ENCODE measurements at places on chromosomes 1 and 21.

- ATAC-seq: no peak
Measured at GRCh38 chr1:161483361-161483760, 21.9 kb upstream of the FCGR2A start.

DNA sequence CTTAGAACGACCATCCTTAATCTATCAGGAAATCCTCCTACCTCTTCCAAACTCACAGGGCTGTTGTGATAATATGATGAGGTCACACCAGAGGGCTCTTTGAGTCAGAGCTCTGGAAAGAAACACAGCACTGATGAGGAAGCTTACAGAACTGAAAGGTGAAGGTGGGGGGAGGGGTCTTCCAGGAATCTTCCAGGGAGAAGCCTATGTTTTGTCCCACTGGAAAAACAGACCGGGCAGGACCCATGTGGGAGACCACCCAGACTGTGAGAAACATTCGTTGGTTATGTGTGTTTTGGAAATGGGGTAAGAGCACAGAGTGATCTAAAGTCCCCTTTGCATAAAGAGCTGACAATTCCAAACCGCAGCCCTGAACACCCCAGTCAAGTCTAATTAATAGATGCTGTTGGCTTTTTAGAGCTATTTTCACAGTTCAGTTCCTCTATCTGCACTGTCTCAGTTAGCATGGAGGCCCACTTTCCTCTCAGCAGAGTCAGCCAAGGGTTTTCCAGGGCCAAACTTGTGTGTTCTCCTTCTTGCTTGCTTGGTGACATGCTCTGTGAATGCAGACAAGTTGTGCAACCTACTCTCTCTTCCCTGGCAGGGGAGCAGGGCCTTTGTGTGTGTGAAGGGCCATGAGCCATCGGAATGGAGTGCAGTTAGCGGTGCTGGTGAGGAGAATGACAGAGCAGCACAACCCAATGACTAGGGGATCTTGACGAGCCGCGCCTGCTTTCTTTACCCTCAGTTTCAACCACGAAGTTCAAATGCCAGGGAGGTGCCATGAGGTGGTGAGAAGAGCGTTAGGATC is 12.3 kb downstream of the PHLDA3 start:
- ATAC-seq: peak; percentile 69

- ATAC-seq: no peak
Measured at GRCh38 chr1:11026903-11027302, 14.4 kb downstream of the TARDBP start.

- no peak for ATAC-seq
Measured at GRCh38 chr1:8551057-8551456, 233.1 kb downstream of the SLC45A1 start.

DNA sequence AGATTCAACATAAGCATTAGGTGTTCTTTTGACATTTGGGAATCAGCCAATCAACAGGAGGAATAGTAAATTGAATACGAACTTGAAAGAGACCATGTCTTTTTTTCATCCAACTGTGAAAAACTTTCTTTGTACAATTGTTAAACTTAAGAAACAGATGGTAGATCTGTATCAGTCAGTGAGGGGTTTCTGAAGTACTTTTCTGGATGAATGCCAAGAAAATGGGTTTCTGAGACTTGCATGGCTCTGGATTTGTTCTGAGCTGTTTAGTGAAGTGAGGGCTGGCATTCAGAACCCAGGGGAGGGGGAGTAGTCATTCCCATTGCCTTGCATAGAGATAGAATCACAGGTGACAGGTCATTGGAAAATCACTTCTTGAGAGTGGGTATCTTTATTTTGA is 37.4 kb downstream of the PTPRC start:
- no peak for ATAC-seq

- ATAC-seq: no peak
Measured at GRCh38 chr1:207842506-207842905, 68.4 kb downstream of the CD34 start.

DNA sequence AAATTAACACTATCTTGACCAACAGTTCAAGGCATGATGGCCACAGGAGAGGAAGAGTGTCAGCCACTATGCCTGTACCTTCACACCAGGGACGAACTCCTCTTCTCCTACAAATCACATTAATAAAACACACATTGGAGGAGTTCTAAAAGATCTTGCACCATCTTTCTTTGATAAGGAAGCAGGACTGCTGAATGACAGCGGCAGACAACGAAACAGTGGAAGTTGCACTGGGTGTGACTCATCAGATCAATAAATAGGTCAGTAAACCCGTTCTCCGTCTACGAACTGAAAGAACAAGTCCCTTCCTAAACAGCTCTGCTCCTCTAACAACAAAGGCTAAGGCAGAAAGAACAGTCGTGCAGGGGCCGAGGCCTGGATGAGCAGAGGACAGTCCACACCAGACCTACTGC is 23.1 kb downstream of the UBE2G2 start:
- no peak for ATAC-seq
